ENCODE measurements at places on chromosomes 3 and 15.

GRCh38 chr3:137772214-137772955, 8.3 kb downstream of the SOX14 start:
- no peak for DNase-seq

GRCh38 chr3:20511863-20512505, 326.0 kb upstream of the SGO1 start:
- DNase-seq, result no peak

DNA sequence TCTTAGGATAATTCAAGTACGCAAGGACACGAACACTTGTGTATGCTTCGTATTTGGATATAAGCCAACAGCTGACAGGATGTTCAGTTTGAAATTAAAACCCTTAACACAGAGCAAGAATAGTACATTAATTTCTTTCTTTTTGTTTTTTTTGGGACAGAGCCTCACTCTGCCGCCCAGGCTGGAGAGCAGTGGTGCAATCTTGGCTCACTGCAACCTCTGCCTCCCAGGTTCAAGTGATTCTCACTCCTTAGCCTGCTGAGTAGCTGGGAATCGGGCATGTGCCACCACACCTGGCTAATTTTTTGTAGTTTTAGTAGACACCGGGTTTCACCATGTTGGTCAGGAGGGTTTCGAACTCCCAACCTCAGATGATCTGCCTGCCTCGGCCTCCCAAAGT, 32.4 kb downstream of the TOMM70 start:
- no peak for DNase-seq

DNA sequence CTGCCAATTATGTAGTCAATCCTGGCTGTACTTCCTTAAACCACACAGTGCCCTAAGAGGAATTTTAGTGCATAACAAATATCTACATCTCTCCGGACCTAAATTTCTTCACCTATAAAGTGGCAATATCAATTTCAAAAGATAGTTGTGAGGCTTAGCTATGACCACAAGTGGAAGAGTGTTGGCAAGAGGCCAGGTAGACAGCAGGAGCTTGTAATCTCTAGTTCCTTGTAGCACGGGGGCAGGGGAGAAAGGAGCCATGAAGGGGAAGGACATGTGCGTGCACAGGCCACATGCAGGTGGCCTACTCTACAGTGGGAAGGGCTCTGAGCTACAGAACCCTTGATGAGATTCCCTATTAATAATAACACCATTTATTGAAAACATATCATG, 269.7 kb downstream of the ABHD5 start:
- no peak for DNase-seq

GRCh38 chr3:191762323-191762960, 301.5 kb downstream of the PYDC2 start:
- no peak for DNase-seq

GRCh38 chr15:69807721-69808120, 290.0 kb downstream of the TLE3 start:
- no peak for DNase-seq

- DNase-seq, result no peak
Measured at GRCh38 chr15:60390871-60391501, 6.8 kb downstream of the ANXA2 start.

DNA sequence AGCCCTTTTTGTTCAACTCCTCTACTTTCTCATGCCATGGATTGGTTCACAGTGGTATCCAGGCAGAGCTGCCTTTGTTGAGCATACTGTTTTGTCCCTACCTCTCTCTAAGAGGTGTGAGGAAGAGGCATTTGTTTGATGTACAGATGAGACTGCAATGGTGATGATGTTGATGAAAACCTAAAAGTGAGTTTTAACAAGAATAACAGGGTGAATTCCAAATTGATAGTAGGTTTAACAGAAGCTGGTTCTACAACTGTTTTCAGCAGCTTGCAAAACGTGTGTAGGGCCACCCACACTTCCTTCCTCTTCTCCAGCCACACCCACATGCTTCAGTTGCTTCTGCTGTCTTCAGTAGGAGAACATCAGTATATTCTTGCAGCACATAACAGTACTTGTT, 10.2 kb downstream of the SNRK start:
- peak; percentile 22 for DNase-seq

GRCh38 chr3:182248349-182248880, 536.7 kb downstream of the SOX2 start:
- no peak for DNase-seq

DNA sequence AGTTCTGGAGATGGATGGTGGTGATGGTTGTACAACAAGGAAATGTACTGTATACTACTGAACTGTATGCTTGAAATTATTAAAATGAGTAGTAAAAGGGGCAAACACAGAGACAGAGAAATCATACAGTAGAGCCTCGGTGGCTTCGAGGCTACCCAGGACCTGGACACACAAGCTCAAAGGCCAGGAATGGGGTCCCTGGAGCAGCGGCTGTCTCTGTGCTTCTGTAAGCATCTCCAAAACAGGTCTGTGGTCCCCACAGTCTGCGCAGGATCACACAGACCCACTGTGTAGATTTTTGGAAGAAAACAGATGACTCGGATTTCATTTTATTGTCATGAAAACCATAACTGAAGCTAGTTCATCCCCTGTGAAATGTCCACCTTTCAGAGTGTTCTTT, 39.7 kb downstream of the PGPEP1L start:
- no peak for DNase-seq

- DNase-seq, result no peak
Measured at GRCh38 chr3:68666429-68667136, 265.8 kb downstream of the TAFA4 start.

GRCh38 chr15:70048198-70048565, 49.5 kb downstream of the TLE3 start:
- no peak for DNase-seq

- DNase-seq, result no peak
Measured at GRCh38 chr3:197718891-197719290, 17.8 kb downstream of the RUBCN start.

DNA sequence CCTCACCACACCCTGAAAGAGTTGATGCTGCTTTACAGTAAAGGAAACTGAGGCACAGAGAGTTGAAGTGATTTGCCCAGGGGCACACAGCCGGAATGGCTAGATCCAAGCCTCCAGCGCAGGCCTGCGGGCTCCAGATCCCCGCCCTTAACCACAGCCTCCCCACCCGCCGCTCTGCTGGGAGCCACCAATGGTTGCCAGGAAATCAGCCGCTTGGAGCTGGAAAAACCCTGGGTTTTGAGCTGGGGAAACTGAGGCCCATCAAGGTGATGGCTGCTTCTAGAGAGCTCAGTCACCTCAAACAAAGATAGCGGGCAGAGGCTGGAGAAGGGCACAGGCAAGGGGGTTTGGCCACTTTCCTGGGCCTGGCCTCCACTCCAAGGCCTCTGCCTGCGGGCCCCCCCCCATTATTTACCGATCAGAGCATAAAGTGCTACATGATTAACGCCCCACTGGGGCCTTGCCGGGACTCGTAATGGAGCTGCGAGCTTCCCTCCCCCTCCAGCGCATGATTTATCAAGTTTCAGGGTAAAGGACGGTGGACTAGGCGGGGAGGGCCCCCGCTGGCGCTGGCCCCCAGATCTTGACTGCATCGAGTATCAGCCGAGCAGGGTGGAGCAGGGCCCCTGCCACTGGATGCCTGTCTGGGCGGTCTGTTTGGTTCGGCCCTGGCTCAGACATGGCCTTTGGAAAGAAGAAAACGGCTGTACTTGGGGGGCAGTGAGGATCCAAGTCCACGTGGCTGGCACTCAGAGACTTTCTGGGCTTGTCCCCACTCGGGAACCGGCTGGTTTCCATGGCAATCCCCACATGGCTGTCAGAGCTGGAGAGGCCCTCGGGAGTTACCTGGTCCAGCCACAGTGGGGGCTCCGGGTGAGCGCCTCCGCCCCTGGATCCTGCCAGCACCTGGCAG, 9.1 kb downstream of the PLXND1 start:
- DNase-seq, result peak; percentile 57

DNA sequence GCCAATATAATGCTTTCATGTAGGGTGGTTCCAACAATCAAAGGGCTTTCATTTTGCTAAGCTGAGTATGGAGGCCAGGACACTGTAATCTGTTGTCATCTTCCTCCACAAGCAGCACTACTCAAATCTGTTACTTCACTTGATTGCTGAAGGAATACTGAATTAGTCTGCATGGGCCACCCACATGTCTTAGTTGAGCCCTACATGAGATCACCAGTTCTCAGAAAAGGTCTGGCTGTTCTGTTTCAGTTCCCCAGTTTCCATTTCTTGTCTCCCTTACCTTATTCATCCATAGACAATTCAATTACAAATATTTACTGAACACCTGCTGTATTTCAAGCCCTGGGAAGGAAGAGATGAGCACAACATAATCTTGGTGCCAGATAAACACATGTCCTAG, 119.2 kb downstream of the FHIT start:
- no peak for DNase-seq

DNA sequence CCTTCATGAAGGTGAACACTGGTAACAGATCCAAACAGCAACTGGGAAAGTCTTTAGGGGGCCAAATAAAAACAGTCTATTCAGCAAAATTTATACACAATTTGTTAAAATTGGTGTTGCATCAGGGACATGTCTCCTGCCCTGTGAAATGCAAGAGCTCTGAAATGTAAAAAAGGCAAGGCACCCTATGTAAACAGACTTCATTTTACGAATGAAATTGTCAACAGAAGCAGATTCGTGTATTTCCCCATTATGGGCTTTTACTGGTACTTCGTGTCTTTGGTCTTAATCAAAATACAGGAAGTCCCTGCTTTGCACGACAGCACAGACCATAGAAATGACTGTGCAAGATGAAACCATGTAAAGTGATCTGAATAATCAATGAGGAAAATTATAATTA, 127.3 kb upstream of the THBS1 start:
- DNase-seq, result no peak

GRCh38 chr15:51460796-51461195, 119.3 kb downstream of the GLDN start:
- DNase-seq, result no peak

DNA sequence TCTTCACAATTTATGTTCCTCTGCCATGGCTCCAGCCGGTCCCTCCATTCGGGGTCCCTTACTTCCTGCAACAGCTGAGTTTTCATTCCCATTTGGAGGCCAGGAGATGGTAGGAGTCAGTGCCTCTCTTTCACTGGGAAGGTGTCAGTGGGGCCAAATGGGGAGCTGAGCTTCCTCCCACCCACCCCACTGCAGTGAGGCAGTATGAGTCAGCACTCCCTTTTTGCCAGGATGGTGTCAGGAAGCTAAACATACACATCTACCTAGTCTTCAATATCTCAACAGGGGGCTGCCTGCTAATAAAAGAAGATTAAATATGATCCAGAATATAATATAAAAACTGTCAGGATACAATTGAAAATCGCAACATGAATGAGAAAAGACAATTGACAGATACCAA, 12.7 kb upstream of the ACTC1 start:
- no peak for DNase-seq

DNA sequence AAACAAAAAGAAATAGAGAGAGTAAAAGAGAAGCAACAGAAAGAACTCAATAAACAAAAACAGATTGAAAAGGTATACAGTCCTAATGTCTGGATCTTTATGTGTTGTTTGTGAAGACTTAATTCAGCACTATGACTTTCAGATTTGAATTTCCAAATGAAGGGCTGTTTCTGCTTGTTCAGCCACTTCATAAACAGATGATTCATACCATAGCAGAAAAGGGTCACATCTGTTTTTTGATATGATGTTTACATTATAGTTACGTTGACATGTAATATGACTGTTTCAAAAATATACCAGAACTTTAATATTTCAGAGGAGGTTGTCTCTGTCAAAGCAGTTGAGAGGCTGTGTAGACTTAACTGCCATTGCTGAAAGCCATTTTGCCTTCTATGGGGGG, 24.1 kb downstream of the ASB14 start:
- DNase-seq, result no peak

- DNase-seq, result no peak
Measured at GRCh38 chr15:64580696-64581407, 120.5 kb downstream of the ZNF609 start.

- DNase-seq, result no peak
Measured at GRCh38 chr3:34396288-34396687, 597.9 kb downstream of the PDCD6IP start.

DNA sequence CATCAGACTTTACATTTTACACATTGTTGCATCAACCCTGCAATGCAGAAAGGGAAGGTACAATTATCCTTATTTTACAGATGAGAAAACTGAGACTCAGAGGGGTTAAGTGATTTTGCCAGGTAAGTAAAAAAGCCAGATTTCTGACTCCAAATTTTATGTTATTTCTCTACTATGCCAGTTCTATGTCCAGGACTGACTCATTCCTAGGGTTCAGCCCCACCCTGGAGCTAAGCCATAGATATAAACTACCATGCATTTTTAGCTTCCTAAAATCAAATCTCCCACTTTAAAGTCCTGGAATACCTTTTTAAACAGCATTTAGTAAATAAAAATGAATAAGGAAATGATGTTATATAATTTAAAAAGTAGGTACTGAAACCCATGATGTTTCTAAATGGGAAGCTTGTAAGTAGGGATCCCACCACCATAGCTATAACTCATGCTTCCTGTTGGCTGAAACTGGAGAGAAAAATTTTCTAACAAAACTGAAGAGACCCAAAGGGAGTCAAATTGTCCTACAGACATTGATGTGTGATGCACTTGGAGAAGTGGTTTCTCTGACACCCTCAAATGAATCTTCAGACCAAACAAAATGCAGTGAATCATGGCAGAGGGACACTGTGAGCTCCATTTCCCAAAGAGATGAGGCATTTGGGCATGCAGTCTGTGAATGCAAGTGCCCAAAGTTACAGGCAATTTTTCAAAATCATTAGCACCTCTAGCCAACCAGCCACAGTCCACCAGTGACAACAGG, 301.7 kb upstream of the UMPS start:
- no peak for DNase-seq

- no peak for DNase-seq
Measured at GRCh38 chr15:35514759-35515158, 31.2 kb downstream of the DPH6 start.

- DNase-seq, result no peak
Measured at GRCh38 chr3:106913111-106913698, 464.0 kb upstream of the CCDC54 start.

GRCh38 chr3:42723219-42723618, 20.6 kb upstream of the HHATL start:
- no peak for DNase-seq

DNA sequence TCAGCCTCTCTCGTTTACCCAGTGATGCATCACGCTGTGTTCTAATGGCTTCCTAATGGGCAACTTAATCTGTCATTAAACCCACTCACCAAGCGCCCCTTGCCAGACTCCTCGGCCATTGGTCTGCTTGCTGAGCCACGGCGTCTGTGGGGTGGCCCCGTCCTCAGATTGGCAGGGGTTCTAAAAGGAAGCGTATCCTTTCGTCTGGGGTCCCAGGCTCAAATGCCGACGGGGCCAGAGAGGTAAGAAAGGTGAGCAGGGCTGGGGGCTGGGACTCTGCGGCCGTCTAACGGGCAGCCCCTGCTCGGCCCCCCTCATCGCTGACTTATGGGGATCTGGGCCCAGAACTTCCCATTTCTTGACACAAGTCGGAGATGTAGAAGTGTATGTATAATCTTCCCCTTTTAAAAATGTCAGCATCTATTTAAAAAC, 315.1 kb upstream of the PROK2 start:
- no peak for DNase-seq

DNA sequence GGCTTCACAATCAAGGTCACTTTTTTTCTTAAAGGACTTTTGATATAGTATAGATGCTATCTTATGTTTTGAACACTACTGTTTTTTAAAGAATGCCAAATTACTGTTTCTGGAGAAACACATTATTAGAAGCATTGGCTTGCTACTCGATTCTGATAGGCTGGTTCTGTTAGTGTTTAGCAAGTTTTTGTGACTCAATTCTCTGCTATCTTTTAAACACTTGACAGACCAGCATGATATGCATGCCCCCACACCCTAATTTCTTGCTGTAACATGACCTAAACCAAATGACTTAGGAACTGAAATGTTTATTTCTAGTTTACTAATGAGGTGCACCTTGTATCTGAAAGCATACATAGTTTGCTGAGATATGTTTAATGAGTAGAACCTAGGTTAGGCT, 5.5 kb upstream of the IL20RB start:
- no peak for DNase-seq

All from substantia nigra (tissue), 51 donors.